ELR (cell line): ENCODE measurements at places on chromosomes 4 and X.

DNA sequence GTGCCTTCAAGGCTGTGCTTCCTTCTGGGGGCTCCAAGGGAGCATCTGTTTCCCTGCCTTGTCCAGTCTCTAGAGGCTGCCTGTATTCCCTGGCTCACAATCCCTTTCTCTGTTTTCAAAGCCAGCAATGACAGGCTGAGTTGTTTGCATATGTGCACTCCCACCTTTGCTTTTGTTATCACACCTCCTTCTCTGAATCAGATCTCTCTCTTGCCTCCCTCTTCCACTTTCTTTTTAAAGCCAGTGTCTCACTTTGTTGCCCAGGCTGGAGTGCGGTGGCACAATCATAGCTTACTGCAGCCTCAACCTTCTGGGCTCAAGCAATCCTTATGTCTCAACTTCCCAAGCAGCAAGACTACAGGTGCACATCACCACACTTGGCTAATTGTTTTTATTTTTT lies 37.1 kb upstream of the LEF1 start:
- no peak for DNase-seq

DNA sequence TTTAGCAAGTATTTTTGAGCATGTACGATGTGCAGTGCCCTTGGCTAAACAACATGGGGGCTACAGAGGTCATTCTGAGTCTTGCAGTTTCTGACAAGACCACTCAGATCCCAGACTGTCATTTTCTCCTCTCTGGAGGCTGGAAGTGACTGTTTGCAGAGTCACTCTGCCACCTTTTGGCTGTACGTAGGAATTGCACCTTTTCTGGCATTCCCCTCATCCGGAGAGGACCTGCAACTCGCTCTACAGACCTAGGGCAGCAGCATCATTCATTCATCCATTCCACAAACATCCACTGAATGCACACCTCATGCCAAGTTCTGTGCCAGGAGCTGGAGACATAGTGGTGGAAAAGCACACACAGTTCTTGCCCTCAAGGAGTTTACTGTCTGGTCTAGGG lies 160.4 kb upstream of the GPR101 start:
- DNase-seq: peak; percentile 10

GRCh38 chrX:151641564-151641963 lies 53.7 kb upstream of the PRRG3 start:
- no peak for DNase-seq

GRCh38 chrX:132953354-132953753 lies 5.1 kb downstream of the HS6ST2 start:
- DNase-seq: no peak
